ENCODE measurements at places on chromosomes 1 and 21. TPM values are rescaled to one million over a fixed set of nuclear protein-coding genes. Genes with fewer than 3 reads are reported as not detected.

Gene LCE2A
- not detected for total RNA-seq

Gene PCNT
- 11.0 TPM for total RNA-seq

Gene TRABD2B
- 0.65 TPM for total RNA-seq

Gene SNX7
- total RNA-seq = 48.1 TPM

Gene LCE1B
- not detected for total RNA-seq

Gene AMY1B
- not detected for total RNA-seq

Gene PRAMEF25
- total RNA-seq = not detected

Gene CFH
- 238 TPM for total RNA-seq

Gene HSD11B1
- 137 TPM for total RNA-seq
